ENCODE measurements at places on chromosomes 7 and 10.

- no peak for DNase-seq
These were observed 133.7 kb downstream of the EGFR start for GRCh38 chr7:55152516-55152915.

GRCh38 chr10:122954731-122955050 lies 664 bp upstream of the C10orf88 start:
- no peak for DNase-seq

- no peak for DNase-seq
These were observed 58.5 kb downstream of the RASGEF1A start for GRCh38 chr10:43208147-43209073.

- no peak for DNase-seq
These were observed 58.6 kb upstream of the ARID5B start for GRCh38 chr10:61842755-61843497.

DNA sequence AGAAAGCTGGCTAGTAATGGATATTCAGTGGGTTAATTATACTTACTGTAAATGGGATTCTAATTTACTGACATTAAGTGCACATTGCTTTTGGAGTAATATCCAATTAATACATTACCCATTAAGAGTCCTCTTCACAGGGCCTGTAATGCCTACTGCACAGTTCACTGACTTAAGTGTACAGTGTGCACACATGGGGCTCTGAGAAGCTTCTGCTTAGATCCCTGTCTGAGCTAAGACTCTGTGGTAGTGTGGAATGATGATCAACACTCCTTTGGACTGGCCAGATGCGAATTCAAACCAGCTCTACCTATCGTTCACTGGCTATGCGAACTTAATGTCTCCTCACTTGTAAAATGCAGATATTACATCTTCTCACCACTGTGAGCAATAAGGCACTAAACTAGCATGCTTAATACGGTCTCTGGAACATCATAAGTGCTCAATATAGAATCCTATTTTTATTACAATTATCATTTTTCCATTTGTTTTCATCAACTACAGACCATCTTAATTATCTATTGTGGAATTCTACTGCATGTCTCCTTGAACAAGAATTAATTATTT lies 53.8 kb upstream of the SEC61G start:
- DNase-seq: no peak

DNA sequence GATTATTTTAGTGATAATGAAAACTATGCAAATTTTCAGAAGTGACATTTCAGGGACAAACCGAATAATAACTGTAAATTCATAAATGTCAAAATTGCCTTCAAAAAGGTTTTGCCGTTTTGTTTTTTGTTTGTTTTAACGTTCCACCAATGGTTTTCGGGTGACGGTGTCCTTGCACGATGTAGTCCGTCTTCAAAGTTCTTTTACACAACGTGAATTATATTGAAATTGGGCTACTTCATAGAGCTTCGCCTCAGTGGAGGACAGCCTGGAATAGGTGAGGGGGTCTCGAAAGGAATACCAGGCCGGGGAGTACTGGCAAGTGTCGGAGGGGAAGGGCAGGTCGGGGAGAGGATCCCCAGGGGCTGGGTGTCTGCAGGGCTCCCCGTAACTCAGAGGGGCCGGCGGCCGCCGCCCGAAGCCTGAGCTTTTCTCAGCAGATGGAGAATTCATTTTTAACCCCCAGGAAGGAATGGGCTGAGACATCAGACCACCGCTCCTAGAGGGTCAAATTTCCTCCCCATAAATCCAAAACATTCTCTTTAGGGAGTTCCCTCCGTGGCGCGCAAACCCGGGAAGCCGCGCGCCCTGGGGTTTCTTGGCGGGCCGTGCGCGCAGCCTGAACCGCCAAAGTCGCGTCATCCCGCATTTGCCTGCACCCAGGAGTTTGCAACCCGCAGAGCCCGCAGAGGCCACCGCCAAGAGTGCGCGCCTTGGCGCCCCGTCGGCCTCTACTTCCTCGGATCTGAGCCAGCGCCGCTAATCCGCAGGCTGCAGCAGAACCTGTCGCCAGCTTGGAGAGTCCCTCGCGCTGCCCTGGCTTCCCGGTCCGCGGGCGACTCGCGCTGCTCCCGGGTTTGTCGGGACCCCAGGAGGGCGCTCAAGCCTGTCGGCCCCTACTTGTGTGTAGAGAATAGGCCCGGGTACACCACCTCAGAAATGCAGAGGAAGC lies 17.3 kb upstream of the EVX1 start:
- no peak for DNase-seq

- no peak for DNase-seq
These were observed 11.0 kb downstream of the FLNC start for GRCh38 chr7:128841171-128841690.

GRCh38 chr7:30896783-30897637 lies 14.6 kb upstream of the AQP1 start:
- no peak for DNase-seq

- no peak for DNase-seq
These were observed 121.9 kb downstream of the BBS9 start for GRCh38 chr7:33251301-33251700.

GRCh38 chr7:1454542-1454941 lies 4.7 kb downstream of the MICALL2 start:
- DNase-seq: no peak

DNA sequence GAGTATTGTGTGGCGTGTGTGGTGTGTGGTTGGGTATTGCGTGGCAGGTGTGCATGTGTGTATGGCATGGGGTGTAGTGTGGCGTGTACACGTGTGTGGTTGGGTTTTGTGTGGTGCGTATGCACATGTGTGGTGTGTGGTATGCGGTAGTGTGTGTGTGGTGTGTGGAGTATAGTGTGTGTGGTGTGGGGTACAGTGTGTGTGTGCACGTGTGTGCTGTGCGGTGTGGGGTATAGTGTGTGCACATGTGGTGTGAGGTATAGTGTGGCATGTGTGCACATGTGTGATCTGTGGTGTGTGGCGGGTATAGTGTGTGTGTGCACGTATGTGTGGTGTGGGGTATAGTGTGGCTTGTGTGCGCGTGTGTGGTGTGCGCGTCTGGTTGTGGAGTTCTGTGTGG lies 20.9 kb upstream of the UTF1 start:
- DNase-seq: no peak

DNA sequence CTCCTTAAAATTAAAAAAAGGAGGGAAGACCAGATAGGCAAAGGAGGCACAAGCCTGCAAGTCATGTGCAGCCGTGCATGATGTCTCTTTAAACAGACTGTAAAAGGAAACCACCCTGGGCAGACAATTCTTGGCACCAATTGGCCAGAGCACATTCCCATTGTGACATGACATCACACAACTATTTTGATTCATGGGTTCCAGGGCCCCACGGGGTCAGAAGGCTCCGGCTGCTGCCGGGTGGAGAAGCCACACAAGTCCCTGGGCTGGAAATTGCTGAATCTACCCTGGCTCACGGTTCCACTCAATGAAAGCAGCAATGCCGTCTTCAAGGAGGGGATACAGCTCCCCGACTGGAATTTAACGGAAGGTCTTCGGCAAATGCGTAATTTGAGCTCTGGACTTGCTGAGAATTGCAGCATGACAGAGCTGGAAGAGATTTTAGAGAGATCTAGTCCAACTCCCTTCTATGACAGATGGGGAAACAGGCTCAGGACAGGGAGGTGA lies 140.5 kb downstream of the PRKAG2 start:
- no peak for DNase-seq

DNA sequence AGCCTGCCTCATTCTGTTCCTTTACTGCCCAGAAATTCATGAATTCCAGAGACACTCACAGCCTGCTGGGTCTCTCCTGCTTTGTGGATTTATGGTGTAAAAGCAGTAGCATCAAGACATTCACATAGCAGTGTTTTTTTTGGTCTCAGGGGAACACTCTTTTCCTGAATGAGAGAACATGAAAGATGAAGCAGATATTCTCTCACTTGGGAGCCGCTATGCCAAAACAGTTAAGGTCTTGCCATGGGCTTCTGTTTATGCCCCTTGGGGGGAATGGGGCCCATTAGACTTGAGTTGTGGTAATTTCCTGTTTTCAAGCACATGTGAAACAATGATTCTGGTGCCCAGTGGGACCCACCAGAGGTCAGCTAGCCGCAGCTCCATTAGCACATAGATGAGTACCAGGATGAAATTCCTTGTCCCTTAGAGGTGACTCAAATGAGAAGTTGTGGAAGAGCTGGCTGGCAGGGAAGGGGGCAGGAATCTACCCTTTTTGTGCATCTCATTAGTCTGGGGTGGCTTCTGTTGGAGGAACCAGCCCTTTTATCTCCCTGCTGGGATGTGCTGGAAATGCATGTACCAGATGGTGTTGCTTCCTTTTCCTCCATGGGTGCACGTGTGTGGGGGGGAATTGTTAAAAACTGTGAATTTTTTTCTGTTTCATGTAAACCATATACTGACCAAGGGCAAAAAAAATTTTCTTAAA lies 13.3 kb downstream of the BMPER start:
- no peak for DNase-seq

GRCh38 chr7:134900166-134900982 lies 85.9 kb upstream of the AGBL3 start:
- no peak for DNase-seq

DNA sequence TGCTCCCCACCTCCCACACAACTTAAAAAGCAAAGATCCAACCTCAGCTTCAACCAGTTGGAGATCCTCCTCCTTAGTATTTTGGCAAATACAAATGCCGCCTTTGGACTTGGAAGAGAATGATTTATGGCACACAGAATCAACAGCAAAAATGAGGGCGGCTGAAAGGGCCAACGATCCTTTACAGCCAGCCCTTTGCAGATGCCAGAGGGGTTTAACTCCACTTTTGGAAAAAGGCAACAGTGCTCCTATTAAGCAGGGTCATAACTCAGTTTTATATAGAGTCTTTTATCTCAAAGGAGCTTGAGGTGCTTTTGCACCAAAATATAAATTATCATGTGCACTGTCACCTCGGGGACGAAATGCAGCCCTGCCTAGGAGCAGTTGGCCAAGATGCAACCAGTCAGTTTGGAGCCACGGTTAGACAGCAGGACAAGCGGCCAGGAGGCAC lies 56.7 kb upstream of the JCAD start:
- no peak for DNase-seq

DNA sequence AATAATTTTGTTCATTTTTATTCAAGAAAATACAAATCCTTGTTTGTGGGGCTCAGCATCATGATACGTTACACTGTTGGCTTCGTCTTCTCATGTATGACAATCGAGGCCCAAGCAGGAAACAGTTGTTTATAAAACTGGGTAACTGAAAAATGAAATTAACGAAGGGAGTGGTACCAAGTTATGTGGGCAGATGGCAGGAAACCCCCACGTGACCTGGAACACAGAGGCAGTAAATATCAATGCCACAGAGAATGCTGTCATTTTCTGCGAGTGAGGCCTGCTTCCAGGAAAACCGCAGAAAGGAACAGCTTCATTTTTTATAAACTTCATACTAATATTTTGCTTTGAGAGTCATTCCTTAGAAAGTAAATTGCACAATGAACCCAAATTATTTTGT lies 201.0 kb upstream of the ADARB2 start:
- DNase-seq: peak; percentile 49

- no peak for DNase-seq
These were observed 267.2 kb downstream of the DIP2C start for GRCh38 chr10:422241-422640.

DNA sequence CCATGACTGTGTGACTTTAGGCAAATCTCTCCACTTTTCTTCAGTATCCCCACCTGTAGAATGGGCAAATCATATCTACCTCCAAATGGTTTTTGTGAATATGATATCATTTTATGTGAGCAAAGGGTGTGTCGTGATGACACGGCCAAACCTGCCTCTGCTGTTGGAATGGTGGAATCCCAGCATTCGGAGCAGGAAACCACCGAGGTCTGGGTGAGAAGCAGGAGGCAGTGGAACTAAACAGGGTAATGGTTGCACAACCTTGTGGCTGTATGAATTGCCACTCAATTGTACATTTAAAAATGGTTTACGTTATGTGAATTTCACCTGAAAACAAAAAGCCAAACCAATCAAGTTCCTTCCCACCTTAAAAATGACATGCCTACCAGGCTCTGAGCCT lies 131.4 kb upstream of the ZMIZ1 start:
- no peak for DNase-seq

DNA sequence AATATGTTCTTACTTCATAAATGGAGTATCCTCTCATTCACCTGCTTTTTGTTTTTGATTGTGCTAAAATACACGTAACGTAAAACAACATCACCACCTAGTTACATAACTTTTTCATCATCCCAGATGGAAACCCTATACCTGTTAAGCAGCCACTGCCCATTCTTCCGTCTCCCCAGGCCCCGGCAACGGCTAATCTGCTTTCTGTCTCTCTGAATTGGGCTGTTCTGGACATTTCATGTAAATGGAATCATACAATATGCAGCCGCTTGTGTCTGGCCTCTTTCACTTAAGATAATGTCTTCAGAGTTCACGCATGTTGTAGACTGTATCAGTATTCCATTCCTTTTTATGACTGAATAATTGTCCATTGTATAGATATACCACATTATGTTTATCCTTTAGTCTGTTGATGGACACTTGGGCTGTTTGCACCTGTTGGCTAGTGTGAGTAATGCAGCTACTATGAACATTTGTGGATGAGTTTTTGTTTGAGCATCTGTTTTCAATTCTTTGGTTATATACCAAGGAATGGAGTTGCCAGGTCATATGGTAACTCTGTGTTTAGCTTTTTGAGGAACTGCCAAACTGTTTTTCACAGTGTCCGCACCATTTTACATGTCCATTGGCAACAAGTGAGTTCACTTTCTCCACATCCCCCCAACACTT lies 14.1 kb upstream of the SUN1 start:
- DNase-seq: no peak

DNA sequence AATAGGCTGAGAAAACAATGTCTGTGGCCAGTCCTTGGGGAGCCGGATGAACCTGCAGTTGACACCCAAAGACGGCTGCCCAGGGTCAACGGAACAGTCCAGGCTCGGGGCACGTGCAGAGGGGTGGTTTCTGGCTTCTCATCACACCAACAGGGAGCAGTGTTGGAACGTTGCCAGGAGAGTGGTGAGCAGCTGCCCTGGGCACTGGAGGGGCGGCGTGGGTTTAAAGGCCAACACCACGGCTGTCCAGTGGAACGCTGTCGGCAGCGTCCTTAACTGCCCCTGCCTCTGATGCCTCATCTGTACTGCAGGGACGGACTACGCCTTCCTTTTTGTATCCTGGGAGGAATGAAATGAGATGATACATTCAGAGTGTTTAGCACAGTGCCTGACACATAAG lies 19.8 kb downstream of the JCAD start:
- no peak for DNase-seq

All from stimulated activated CD4-positive, alpha-beta T cell treated with anti-CD3 and anti-CD28 coated beads, Interleukin-15, amount 100 ng/mL, for 1 hour (primary cell).